Naive thymus-derived CD4-positive, alpha-beta T cell (primary cell): ENCODE measurements at places on chromosomes 6 and 20. TPM values are rescaled to one million over a fixed set of nuclear protein-coding genes. Genes with fewer than 3 reads are reported as not detected.

Gene SMLR1
- not detected for total RNA-seq

Gene ARG1
- not detected for total RNA-seq

Gene SNAI1
- total RNA-seq, result 7.0 TPM

Gene NFATC2
- 42.6 TPM for total RNA-seq

Gene SAMD3
- total RNA-seq, result 53.1 and 54.6 TPM in 2 replicates

Gene RIPPLY2
- not detected in 2 replicates for total RNA-seq

Gene CCDC170
- 0.56 TPM for total RNA-seq

Gene PRDM13
- not detected for total RNA-seq

Gene TEAD3
- 0.24 TPM for total RNA-seq
